ENCODE measurements at places on chromosomes 4 and X.

DNA sequence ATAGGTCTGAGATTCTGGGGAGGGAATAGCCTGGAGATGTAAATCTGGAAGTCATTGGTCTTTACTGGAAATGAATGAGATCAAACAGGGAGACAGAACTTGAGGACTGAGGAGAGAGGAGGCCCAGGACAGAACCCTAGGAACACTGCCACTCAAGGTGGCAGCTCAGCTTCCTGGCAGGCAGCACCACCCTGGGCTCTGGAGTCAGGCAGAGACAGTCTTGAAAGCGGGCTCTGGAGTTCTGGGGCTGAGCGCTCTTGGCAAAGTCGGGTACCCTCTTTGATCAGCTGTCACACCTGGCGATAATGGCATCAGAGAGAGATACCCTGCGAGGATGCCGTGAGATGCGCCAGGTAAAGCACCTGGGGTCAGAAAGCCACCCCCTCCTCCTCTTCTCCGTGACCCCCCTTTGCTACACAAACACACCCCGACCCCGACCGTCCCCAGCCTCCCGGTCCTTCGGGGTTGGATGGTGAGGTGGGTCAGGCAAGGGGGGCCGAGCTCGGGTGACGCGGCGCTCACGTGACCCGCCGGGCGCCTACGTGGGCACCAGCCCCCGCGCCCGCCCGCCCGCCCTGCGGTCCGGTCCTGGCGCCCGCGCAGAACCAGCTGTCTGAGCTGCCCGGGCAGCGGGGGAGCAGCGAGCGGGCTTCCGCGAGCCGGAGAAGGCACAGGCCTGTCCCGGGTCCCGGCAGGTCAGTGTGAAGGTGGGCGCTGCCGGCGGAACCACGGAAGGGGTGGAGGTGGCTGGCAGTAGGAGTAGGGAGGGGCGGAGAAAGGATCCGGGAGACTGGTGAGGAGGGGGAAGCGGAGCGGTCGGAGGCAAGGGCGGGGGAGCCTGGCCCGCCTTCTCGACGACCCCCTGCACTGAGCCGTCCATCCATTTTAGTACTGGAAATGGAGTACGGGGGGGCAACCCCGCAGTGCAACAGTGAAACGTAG is at the start of gene TCEAL3:
TCEAL3 (plus strand) TSS at position 600 of the 942 bp plus-strand sequence. CDS start 1,102 bp downstream, outside the sequence.
- DNase-seq, result no peak

- no peak for DNase-seq
Measured at GRCh38 chr4:100118181-100118580, 72.1 kb downstream of the DDIT4L start.

GRCh38 chr4:53800741-53801140 is 209.5 kb upstream of the LNX1 start:
- no peak for DNase-seq

DNA sequence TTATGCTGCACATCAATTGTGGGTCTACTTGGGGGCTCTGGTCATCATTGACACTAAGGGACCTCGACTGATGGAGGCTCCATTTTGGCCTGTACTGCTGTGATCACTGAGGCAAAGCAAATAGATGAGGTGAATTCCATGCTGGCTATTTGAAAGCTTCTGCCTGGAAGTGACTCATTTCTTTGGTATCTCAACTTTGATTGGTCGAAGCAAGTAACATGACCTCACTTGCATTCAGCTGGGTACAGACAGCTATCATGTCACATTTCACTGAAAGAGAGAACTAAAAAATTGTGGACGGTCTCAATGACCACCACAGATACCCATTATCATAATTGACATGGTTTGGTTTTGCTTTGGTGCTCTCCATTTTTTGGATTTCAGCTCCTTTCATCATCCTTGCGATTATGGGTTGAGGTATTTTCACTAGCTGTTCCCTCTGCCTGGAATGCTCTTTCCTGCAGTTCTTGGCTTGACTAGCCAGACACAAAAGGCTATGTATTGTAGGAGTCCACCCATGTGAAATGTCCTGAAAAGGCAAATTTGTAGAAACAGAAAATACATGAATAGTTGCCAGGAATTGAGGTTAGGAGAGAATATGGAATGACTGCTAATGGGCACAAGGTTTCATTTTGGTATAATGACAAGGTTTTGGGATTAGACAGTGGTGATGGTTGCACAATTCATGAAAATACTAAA is 369.2 kb upstream of the LCORL start:
- no peak for DNase-seq

GRCh38 chrX:13491061-13491460 is 78.3 kb upstream of the EGFL6 start:
- no peak for DNase-seq

GRCh38 chr4:113760795-113761619 is 531 bp downstream of the CAMK2D start:
- no peak for DNase-seq

DNA sequence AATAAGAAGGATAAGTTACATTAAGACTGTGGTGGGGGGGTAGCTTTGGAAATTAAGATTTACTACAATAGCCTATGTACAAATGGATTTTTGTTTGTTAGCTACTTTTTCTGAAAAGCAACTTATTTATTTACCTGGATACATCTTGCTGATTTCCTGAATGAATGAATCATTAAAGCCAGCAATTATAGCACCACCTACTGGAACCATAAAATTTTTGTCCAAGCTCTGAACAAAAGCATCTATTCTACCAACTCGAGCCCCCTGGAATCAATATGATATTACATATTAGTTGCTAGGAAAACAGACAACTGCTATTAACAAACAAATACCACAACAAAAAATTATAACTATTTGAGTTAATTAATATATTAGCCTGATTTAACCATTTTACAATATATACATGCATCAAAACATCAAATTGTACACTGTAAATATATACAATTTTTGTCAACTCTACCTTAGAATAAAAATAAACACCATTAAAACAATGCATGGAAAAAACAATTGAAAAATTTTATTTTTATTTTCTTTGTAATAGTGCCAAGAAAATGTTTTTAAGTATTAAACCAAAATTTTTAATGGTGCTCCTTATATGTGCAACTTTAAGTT is 15.3 kb downstream of the SEPSECS start:
- no peak for DNase-seq

GRCh38 chr4:138209094-138209493 is 33.1 kb downstream of the SLC7A11 start:
- no peak for DNase-seq

DNA sequence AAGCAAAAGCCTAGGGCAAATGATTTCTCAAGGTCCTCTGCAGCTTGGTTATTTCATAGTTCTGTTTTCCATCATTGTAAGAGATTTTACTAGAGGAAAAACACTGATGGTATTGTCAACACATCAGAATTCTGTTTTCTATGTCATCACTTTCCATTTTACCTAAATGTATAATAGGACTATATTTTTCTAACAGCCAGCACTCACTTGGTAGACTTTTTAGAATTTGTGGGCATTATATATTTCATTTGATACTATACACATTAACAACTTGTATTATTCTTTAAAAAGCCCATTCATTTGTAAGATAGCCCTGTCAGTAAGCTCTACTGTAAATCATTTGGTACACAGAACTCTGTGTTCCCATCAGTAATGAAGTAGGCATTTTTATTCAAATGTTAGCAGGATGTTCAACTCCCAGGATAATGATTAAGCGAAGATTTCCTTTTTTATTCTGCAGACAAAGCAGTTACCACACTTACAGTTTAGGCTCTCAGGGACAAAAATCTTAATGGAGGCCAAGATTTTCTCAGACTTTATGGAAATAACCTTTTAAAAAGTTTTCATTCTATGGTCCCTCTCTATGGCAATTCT is 143.6 kb upstream of the TEX13C start:
- DNase-seq, result no peak

- DNase-seq, result no peak
Measured at GRCh38 chrX:40871385-40872082, 136.2 kb upstream of the MED14 start.

DNA sequence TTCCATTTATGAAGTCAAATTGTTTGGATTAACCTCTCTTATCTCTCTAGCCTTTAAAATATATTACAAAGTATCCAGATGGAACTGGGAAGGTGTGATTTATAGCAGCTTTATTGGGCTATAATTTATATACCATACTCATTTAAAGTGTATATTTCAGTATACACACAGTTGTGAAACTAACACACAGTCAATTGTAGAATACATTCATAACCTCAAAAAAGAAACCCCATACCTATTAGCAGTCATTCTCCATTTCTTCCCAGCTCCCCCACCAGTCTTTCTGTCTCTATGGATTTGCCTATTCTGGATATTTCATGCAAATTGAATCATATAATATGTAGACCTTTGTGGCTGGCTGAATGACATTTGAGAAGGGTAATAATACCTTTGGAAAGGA is 7.6 kb upstream of the NAP1L5 start:
- DNase-seq, result no peak

DNA sequence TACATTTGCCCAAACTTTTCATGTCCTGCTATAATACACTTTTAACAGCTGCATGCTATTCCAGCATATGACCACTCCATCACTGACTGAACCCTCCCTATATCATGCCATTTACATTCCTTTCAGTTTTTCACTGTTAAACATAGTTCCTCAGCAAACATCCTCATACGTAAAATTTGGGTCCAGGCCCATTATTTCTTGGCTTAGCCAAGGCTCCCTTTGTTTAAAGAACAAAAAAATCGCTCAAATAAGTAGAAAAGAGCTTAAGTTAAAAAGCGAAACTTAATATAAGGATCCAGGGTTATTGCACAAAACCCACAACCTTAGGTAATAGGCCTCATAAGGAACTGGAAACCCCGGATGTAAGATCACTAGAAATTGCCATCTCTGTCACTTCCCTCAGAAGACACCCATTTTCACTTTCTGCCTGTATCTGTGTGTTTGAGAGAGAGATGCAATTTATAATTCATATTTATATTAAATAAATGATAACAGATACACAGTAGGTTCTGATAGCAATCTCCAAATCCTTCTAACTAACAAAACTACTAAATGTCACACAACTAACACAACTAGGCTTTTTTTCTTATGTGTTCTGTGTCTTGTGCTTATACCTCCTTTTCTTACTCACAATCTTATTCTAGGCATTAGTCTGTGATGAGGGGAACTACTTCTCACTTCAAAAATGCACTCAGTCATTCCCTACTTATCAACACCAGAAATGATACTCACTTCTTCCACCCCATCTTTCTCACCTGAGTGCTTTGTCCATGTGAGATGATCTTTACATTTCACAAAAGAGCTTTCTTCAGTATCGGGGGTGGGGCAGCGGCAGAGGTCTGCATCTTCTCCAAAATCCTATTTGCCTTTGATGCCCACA is 59.9 kb upstream of the FAM241A start:
- DNase-seq, result no peak

Data from smooth muscle cell of the brain vasculature (primary cell).